ENCODE measurements at places on chromosomes 3 and 15.

DNA sequence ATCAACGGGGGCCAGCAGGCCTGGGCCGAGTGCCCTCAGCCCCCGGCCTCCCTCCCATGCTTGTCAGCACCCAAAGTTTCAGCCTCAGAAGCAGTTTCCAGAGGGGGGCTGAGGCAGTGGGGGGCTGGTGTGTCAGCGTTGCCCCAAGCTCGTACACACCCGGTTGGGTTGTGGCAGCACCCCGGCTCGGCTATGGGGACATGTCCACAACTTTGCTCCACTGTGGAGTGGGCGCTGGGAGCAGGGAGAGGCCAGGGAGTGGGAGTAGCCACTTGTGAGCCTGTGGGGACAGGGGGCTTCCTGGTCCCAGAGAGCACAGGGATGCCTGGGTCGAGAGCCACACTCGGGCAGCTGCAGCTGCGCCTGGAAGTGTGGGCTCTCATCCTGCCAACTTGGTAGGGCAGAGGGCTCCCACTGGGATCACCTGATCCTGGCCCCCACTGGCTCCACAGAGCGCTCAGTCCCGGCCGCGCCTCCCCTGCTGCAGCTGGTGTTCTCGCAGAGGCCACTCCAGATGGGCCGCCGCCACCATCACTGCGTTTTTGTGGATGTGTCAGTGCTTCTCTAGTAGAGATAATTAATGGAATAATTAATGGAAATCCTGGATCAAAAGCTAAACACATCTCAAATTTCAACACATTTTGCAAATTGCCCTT is 75.1 kb downstream of the NR1D2 start:
- DNase-seq: no peak

GRCh38 chr3:4323246-4324027 is 20.3 kb downstream of the SETMAR start:
- no peak for DNase-seq

DNA sequence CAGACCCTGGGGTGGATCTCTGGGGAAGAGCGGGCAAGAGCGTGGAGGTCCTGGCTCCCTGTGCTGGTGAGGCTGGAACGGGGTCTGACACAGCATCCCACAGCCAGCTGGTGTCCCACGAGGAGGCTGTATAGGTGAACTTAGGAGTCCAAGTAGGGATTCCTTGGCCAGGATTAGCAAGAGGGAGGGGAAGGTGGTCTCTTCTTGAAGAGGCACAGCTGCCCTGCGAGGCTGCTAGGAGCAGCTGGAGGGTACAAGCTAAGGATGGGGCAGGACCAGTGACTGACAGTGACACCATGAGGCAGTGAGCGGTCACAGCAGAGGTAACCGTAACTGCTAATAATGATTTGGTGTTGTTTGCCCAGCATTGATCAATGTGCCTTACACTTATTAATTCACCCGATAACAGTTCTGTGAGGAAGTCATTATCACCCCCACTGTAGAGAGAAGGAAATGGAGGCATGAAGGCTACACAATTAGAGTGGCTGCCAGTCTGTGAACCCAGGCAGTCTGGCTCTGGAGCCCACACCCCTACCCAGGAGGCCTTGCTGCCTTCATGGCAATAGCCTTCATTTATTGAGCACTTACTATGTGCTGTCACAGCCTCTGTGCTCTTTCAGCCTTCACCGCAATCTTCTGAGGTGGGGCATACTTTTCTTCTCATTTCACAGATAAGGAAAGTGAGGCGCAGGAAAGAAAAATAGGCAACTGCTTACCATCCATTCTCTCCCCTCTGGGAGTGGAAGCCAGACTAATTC is 59.4 kb downstream of the TMEM44 start:
- DNase-seq: no peak

GRCh38 chr3:192915722-192916121 is 1.9 kb downstream of the MB21D2 start:
- DNase-seq: no peak

DNA sequence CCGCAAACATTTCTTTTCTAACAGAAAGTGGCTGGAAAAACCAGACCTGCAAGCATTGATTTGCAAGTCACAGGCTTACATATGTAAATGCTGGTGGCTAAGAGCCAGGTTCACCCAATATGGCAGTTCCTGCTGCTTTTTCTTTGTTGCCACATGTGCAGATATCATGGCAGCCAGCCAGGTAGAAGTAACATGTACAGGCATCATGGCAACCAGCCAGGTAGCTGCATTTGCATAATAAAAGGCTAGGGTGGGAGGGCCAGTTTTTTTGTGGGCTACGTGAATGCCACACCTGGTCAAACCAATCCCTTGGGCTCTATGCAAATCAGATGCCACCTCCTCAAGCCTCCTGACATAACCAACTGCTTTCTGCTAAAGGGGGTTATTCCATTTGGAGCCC is 2.8 kb upstream of the SMCO1 start:
- DNase-seq: no peak

DNA sequence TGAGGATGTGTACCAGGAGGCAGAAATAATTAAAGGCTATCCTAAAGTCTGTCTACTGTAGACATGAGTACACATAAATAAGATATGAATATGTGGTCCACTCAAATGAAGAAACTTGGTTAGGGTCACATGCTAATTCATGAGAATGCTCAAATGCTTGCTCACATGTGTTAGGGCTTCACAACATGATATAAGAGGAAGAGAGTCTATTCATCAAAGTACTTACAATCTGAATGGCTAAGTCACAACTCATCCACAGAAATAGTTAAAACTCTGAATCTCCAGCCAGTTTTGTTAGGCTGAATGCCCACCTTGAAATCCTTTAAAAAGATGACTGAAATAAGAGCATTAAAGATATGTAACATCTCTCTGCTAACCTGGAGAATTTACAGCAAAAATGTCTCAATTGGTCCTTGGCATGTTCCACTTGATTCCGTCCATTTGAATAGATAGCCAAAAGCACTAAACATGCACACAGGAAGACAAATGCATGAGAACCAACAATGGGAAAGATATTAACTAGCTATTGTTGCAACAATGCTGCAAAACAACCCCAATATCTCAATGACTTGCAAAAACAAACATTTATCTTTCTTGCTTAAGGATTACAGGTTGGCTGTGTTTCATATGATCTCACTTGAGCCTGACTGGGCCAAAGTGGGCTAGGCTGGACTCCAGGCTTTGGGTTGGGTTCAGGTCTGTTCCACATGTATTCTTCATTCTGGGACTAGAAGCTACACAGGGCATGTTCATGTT is 10.6 kb upstream of the TBC1D5 start:
- DNase-seq: no peak

- DNase-seq: no peak
Measured at GRCh38 chr3:48856469-48856868, 8.8 kb upstream of the PRKAR2A start.

- no peak for DNase-seq
Measured at GRCh38 chr3:181425074-181425473, 286.7 kb upstream of the SOX2 start.

GRCh38 chr3:133168025-133168401 is 129.8 kb downstream of the TMEM108 start:
- DNase-seq: no peak

DNA sequence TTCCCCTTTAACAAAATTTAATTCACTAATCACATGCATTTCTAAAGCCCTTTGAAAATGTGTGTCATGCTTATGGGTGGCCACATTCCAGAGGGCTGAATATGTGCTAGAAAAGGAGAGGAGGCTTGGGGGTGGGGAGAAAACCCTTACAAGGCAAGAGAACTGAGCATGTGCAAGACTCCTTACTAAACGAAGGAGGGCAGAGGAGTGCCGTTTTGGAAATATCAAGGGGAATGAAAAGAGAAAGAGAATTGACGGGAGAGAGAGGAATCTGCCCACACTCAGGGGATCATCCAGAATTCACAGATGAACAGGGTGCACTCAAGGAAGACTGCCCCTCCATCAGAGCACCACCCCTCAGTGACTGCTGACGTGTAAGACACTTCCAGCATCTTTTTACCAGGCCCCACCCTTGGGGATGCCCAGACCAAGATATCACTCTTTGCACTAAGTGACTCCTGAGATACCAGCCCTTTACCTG is 37.9 kb upstream of the TSC22D2 start:
- no peak for DNase-seq

DNA sequence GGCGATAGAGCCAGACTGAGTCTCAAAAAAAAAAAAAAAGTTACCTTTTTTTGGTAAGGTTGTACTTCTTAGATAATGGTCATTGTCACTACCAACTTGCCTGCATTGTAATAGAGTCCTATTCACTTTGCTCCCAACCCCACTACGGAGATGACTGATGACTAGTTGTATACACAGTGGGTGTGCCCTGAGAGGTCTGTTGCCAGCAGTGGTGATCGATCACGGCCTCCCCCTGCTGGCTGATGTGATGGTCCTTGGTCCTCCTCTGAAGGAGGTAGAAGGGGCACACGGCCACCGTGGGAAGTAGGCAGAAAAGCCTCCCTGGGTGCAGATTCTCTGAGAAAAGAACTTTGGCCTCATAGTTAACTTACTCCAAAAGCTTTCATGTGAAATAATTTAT is 10.7 kb downstream of the GCNT3 start:
- no peak for DNase-seq

DNA sequence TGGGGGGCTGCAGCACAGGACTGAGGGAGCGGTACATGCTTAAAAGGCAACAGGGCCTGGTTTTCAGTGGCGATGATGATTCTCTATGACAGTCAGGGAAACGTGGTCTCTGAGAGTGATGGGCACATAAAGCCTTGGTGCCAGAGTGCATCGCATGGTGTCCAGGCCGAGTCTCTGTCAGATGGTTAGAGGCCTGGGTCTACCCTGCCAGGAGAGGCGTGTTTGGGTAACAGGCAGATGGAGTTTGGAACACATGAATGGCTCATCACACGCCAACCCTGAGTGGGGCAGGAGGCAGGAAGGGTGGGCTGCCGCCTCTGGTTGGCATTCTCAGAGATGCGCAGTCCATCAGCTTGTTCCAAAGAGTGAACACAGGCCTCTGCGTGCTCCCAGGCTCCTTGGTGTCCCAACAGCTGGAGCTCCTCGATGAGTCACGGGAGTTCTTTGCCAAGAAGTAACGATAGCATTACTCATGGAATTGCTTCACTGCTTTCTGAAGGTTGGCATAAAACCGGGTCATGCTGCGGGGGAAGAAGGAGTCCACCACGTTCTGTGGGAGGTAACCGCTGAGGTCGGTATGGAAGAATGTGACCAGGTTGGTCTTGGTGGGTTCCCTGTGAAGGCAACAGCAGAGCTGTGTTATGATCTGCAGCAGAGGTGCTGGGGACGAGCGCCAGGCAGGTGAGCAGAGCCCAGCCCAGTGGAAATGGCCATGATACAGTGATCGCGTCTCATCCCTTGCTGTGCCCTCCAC is 11.0 kb downstream of the STARD5 start:
- DNase-seq: no peak

GRCh38 chr3:170848292-170848917 is 21.6 kb downstream of the RPL22L1 start:
- no peak for DNase-seq

DNA sequence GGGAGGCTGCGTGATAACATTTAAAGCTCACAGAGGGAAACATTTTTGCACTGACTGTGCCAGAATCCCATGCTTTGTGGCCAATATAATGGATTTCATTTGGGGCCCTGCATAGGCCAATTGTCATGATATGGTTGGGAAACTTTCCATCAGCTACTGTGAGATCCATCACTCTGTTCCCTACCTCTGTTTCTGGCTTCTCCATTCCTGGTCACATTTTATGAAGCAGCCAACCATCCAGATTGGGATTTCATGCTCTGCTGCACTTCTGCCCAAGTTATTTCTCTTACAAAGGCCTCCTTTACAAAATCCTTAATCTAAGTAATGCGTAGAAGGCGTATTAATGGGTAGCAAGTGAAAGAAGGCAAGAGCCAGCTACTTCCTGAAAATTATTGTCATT is 221.1 kb downstream of the LRTM1 start:
- no peak for DNase-seq

- DNase-seq: no peak
Measured at GRCh38 chr15:63218100-63218808, 28.8 kb downstream of the RAB8B start.

DNA sequence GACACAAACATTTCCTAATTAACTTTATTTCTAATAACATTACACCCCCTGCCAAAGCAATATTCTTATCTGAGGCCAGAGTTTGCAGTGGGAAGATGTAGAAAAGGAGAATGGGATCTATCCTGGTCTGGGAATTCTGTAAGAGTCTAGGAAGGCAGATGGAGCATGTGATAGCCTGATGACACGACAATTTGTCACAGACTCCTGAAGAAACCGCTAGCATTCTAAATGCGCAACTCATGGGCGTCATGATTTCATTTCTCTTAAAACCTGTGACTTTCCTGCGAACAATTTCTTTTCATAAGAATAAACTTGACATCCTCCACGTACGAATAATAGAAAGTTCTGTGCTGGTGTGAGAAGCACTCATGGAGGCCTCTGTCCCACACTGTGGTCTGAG is 72.9 kb upstream of the ATP10A start:
- no peak for DNase-seq

GRCh38 chr3:52281981-52282801 is 3.7 kb upstream of the WDR82 start:
- DNase-seq: no peak
